ENCODE measurements at places on chromosomes 6 and 20.

GRCh38 chr6:118871331-118871730 is 22.6 kb upstream of the ASF1A start:
- no peak overlapping the region for H3K27ac ChIP-seq
- no peaks in the 10 kb centered on the region for H3K36me3 ChIP-seq
- H3K4me1 ChIP-seq, result no peaks in the 10 kb centered on the region
- no peak overlapping the region for H3K4me3 ChIP-seq
- no peak for DNase-seq
- no peaks in the 10 kb centered on the region for H3K27me3 ChIP-seq

GRCh38 chr6:296151-297122 is 4.2 kb downstream of the DUSP22 start:
- H3K27ac ChIP-seq, result no peak overlapping the region
- DNase-seq, result peak; percentile 24
- no peaks in the 10 kb centered on the region for H3K36me3 ChIP-seq

DNA sequence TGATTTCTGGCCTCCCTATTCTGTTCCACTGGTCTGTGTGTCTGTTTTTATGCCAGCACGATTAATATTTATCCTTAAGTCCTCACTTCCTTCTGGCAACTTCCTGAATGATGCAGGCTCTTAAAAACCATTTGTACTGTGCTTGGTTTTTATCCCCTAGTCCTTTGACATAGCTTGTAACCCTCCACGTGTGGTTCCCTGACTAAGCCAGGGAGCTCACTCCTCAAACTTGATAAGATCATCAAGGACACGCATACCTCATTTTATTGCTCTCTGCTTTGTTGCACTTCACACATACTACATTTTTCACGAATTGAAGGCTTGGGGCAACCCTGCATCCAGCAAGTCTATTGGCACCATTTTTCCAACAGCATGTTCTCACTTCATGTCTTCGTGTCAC is 166.4 kb upstream of the UST start:
- H3K4me1 ChIP-seq, result no peaks in the 10 kb centered on the region
- no peak overlapping the region for H3K27ac ChIP-seq
- H3K36me3 ChIP-seq, result no peaks in the 10 kb centered on the region
- H3K4me3 ChIP-seq, result no peak overlapping the region
- no peaks in the 10 kb centered on the region for H3K27me3 ChIP-seq
- no peak for DNase-seq

DNA sequence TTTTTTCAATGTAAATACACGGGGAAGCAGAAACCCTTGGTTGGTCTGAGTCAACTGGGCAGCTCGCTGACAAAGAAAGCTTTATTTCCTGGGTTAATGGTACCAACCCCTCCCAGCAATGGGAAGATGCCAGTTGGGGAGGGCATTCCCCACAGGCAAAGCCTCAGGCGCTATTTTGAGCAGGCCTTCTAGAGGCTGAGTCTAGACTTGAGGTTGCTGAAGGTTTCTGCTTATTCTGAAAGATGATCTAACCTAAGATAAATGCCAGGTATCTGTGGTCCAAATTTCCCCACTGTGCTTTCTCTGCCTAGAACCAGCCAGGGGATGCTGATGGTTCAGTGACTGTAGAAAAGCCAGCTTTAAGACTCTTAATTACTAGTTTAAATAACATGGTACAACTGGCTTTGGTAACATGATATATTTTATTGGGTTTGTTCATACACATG is 172.5 kb upstream of the JARID2 start:
- H3K36me3 ChIP-seq, result no peaks in the 10 kb centered on the region
- H3K27ac ChIP-seq, result no peak overlapping the region
- no peak for DNase-seq
- H3K4me1 ChIP-seq, result no peaks in the 10 kb centered on the region
- no peak overlapping the region for H3K4me3 ChIP-seq
- H3K27me3 ChIP-seq, result no peaks in the 10 kb centered on the region

DNA sequence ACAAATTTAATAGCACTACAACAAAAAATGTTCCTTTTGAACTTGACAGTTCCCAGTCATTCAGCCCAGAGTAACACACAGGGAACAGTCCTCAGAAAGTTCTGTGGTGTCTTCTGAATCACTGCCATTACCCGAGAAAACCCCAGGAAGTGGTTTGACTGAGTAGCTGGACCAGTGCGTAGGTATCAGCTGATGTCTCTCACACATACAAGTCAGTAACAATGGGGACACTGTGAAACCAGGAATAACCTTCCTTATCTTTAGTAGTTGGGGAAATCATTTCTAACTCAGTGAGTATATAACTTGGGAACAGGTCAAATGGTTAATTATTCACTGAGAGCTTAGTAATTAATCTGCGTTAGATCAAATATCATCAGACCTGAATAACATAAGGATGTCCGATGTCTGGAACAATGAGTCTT is 73.1 kb downstream of the HIVEP2 start:
- H3K36me3 ChIP-seq, result peaks cover 4% of the 10 kb centered on the region
- peaks cover 50% of the 10 kb centered on the region for H3K4me1 ChIP-seq
- no peaks in the 10 kb centered on the region for H3K27me3 ChIP-seq
- peak; percentile 58 for DNase-seq
- H3K4me3 ChIP-seq, result no peak overlapping the region

Data from CD4-positive, alpha-beta T cell (primary cell).